ENCODE measurements at places on chromosomes 3 and 15. TPM values are rescaled to one million over a fixed set of nuclear protein-coding genes. Genes with fewer than 3 reads are reported as not detected.

The CRYBG3 gene
- total RNA-seq = 23.3 TPM

The RHCG gene
- total RNA-seq = 0.11 TPM

The POTEB gene
- total RNA-seq = not detected

The PLCH1 gene
- not detected for total RNA-seq

The GOLGA8J gene
- not detected for total RNA-seq

The ACAN gene
- total RNA-seq = under 0.01 TPM

The COL8A1 gene
- 1.6 TPM for total RNA-seq

The SLC28A1 gene
- not detected for total RNA-seq

The C2CD4B gene
- total RNA-seq = not detected

The NUP210 gene
- not detected for total RNA-seq

The IQCH gene
- total RNA-seq = 4.3 TPM

The GATM gene
- total RNA-seq = 0.54 TPM

The ZNF660 gene
- total RNA-seq = 3.0 TPM

The BRPF1 gene
- total RNA-seq = 18.5 TPM

The ETFA gene
- 90.7 TPM for total RNA-seq

The ATP13A5 gene
- not detected for total RNA-seq

The CCDC191 gene
- total RNA-seq = 3.4 TPM

The C3orf22 gene
- not detected for total RNA-seq

The CHRM5 gene
- under 0.01 TPM for total RNA-seq

The STXBP5L gene
- total RNA-seq = not detected

The ZNF280D gene
- total RNA-seq = 43.7 TPM

The A4GNT gene
- total RNA-seq = not detected

The CORO2B gene
- total RNA-seq = under 0.01 TPM

The IL17RB gene
- 0.11 TPM for total RNA-seq

The MUC20 gene
- 1.1 TPM for total RNA-seq

The MINAR1 gene
- 2.3 TPM for total RNA-seq

The THSD4 gene
- 67.5 TPM for total RNA-seq
